ENCODE measurements at places on chromosomes 6 and 20.

DNA sequence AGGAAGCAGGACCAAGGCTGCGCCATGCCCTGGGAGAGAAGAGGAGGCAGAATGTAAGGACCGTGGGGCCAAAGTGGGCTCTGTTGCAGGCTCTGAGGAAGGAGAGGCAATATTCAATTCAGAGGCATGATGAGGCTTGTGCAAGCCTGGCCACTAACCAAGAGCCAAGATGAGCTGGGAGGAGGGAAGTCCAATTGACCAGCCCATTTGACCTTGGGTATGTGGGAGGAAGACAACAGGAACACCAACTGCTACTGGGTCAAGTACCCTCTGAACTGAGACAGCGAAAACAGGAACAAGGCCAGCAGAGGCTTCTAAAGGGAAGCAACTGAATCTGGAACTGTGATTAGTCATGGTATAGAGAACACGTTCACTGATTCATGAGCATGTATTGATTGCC is 779.6 kb downstream of the MAFB start:
- H3K36me3 ChIP-seq, result no peaks in the 10 kb centered on the region
- H3K27ac ChIP-seq, result no peak overlapping the region
- H3K4me1 ChIP-seq, result no peaks in the 10 kb centered on the region

DNA sequence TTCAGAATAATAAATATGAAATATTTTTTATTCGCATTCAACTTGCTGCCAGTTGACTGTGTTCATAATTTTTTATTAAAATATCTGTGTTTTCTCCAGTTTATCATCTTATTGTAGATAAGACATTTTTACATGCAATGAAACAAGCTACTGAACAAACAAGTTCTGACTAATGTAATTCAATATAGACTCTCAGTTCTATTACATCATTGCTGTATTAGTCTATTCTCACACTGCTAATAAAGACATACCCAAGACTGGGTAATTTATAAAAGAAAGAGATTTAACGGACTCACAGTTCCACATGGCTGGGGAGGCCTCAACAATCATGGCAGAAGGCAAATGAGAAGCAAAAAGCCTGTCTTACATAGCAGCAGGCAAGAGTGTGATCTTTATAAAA is 1357.7 kb upstream of the CITED2 start:
- H3K4me1 ChIP-seq, result no peaks in the 10 kb centered on the region
- H3K36me3 ChIP-seq, result no peaks in the 10 kb centered on the region
- DNase-seq, result no peak

- no peaks in the 10 kb centered on the region for H3K27me3 ChIP-seq
- H3K36me3 ChIP-seq, result no peaks in the 10 kb centered on the region
- H3K4me1 ChIP-seq, result no peaks in the 10 kb centered on the region
- no peak overlapping the region for H3K27ac ChIP-seq
- no peak for DNase-seq
- no peak overlapping the region for H3K4me3 ChIP-seq
These were observed 19.2 kb downstream of the TRAM2 start for GRCh38 chr6:52557389-52558265.

DNA sequence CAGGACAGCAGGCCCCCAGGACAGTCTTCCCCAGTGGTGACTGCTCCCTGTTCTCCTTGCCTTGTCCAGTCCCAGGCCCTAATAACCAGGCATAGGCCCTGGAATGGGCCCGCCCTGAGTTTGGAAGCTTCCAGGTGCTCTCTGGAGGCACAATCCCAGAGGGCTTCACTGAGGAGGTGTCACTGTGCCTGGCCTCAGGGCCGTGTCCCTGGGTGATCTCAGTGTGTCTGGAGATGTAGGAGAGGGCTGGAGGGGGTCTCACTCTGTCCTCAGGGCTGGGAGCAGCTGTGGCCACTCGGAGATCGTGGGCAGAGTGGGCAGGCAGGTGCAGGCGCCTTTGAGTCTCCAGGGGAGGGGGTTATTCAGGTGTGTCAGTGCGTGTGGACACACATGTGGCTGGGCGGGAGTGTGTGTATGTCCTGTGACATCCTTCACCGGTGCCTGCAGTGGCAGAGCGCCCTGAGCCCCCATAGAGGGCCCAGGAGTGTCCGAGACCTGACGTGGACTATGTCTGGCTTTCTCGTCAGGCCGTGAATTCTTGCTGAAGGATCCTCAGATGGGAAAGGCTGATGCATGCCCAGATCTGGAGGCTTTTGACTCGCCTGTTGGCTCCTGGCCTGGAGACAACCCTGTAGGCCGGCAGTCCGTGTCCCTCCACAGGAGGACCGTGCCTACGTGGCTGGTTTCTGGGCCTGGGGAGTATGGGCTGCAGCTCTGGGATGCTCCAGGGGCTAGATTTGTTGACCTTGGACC is 5.5 kb upstream of the NPBWR2 start:
- H3K4me3 ChIP-seq, result no peak overlapping the region
- peak; percentile 35 for DNase-seq
- peaks cover 80% of the 10 kb centered on the region for H3K27me3 ChIP-seq
- H3K36me3 ChIP-seq, result no peaks in the 10 kb centered on the region

DNA sequence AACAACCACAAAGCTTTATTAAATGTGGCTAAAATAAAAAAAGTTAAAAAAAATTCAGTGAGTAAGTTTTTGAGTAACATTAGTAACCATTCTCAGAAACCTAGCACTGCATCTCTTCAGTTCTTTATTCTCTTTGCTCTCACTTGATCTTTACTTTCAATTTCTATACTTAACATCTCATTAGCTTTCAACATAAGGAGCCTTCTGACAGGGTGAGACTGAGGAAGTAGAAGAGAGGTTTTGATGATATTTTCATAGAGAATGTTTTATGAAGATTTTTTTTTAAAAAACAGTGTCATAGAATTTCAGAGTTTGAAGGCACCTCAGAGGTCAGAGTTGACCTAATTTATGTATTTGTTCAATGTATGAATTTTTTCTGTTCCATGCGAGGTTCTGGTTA is 60.8 kb downstream of the FAM83B start:
- H3K27me3 ChIP-seq, result no peaks in the 10 kb centered on the region
- no peak overlapping the region for H3K27ac ChIP-seq
- no peaks in the 10 kb centered on the region for H3K36me3 ChIP-seq

DNA sequence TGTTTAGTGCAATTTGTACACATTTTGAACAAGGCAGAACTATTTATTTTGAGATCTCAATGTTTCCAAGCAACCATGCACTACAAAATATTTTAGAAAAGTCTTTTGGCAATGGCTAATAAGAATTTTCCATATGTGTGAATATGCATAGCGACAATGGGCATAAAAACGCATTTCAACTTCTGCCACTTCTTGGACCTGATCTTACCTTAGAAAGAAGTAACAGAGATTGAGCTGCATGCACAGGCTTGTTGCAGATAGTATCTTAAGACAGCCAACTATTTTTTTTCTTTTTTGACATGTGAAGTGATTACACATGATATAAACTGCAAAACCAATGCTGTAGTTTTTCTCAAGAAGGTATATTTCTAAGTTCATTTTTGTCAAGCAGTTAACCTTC is 210.4 kb upstream of the PHACTR1 start:
- no peak overlapping the region for H3K27ac ChIP-seq
- no peaks in the 10 kb centered on the region for H3K27me3 ChIP-seq
- peaks cover 3% of the 10 kb centered on the region for H3K4me1 ChIP-seq
- no peak for DNase-seq

DNA sequence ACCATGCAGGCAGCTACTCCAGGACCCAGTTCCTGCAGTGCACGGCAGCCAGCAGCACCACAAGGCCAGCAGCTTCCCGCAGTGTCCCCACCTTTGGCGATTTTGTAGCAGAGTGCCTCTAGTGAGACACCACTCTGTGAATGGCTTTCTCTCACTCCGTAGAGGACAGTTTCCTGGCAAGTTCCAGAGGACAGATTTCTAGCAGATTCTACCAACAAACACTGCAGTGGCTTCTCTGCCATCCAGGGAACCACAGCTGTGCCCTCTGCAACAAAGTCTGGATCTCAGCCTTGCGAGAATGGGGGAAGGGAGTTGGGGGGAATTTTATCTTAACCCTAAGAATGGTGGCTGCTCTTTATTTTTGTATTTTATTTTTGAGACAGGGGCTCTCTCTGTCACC is 28.7 kb downstream of the SNHG17 start:
- H3K27me3 ChIP-seq, result no peaks in the 10 kb centered on the region
- H3K4me1 ChIP-seq, result no peaks in the 10 kb centered on the region
- no peak for DNase-seq
- no peak overlapping the region for H3K27ac ChIP-seq
- no peaks in the 10 kb centered on the region for H3K36me3 ChIP-seq

- no peak overlapping the region for H3K4me3 ChIP-seq
- H3K36me3 ChIP-seq, result 0 out of 2 replicates have a peak, but pooled peaks cover 4% of the 10 kb centered on the region
- H3K27me3 ChIP-seq, result no peaks in the 10 kb centered on the region
- DNase-seq, result no peak
- no peak overlapping the region for H3K27ac ChIP-seq
These were observed 203.9 kb upstream of the MARCKS start for GRCh38 chr6:113653275-113653674.

DNA sequence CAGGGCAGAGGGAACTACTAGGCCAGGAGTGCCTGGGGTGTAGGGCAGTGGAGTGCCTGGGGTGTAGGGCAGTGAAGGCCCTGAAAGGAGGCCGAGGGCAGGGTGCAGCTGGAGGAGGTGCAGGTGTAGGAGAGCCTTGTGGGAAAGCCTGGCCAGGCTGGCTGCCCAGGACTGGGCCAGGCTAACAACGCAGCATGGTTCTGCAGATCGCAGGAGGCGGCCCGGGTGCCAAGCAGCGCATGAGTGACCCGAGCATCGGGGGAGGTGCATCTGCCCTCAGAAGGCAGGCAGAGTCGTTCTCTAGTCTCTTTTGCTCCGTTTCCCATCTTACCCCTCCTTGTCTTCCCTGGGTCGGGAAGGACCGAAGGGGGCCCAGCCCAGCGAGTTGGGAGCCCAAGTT is 151.5 kb upstream of the PHACTR3 start:
- peak; percentile 13 for DNase-seq
- no peak overlapping the region for H3K27ac ChIP-seq

GRCh38 chr6:7137335-7138045 is 29.7 kb downstream of the RREB1 start:
- no peak overlapping the region for H3K4me3 ChIP-seq
- no peaks in the 10 kb centered on the region for H3K27me3 ChIP-seq
- H3K4me1 ChIP-seq, result peaks cover 31% of the 10 kb centered on the region

DNA sequence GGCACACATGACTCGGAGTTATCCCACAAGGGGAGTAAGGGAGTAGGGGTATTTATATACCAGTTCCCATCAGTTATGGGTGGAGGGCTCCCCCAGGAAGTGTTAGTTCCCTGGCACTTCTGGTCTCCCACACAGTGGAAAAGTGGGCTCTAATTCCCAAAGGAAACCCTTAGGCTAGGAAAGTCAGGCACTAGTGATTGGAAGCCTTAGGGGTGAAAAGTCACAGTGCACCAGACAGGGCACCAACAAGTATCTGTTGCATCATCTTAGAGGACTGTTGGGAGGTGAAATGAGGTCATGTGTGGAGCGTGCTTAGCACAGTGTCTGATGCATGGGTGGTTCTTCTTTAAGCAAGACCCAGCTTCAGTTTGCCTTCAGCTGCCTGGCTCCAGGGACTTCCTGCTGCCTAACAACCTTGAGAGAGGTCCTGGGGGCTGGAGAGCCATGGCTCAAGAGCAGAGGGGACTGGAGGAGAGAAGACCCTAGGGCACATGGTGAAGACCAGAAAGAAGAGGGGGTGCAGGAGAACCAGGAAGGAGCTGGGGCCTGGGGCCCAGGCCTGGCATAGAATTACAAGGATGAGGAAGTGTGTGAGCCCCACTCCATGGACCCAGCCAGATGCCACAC is 7.5 kb upstream of the FOXP4 start:
- H3K4me1 ChIP-seq, result peaks cover 31% of the 10 kb centered on the region
- H3K27ac ChIP-seq, result no peak overlapping the region
- H3K4me3 ChIP-seq, result no peak overlapping the region
- no peak for DNase-seq

DNA sequence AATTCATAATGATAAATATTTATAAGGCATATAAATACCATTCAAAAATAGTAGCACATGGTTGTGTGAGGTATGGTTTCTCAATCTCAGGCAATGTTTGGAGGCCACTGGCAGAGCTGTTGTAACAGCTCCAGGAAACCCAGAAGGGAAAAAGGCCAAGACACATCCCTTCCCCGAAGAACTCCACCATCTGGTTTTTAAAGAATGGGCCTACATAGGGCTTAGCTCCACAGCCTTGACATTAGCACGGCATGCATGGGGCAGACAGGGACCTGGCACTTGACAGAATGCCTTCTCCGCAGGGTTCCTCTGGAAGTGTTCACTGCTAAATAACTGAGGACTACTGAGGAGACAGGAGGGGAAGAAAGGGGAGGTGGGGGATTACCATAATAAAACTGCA is 16.1 kb upstream of the FOXO3 start:
- peaks cover 3% of the 10 kb centered on the region for H3K4me1 ChIP-seq
- no peak overlapping the region for H3K27ac ChIP-seq
- DNase-seq, result no peak
- H3K4me3 ChIP-seq, result no peak overlapping the region

- H3K36me3 ChIP-seq, result no peaks in the 10 kb centered on the region
- no peaks in the 10 kb centered on the region for H3K27me3 ChIP-seq
- H3K4me3 ChIP-seq, result no peak overlapping the region
- 0 out of 2 replicates have a peak overlapping the region, but pooled peaks have one; percentile 6 for H3K27ac ChIP-seq
These were observed 8.2 kb downstream of the PRPH2 start for GRCh38 chr6:42714098-42714761.

DNA sequence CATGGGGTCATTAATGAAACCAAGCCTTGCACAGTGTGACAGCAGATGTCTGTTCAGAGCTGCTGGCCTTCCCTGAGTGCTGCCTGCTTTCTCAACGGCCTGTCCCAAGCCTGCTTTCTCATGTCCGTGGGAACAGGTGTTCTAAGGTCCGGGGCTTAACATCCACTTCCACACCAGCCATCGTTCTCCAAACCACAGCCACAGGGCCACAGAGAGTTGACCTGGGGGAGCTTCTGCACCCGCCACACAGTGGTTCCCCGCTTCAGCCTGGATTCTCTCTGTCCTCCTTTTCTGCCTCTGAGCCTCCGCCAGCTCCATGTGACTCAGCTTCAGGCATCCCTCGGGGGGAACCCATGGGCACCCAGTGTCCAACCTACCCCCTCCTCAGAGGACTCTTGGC is 26.9 kb upstream of the PPP1R3G start:
- DNase-seq, result no peak
- no peak overlapping the region for H3K27ac ChIP-seq
- no peaks in the 10 kb centered on the region for H3K4me1 ChIP-seq
- no peaks in the 10 kb centered on the region for H3K36me3 ChIP-seq
- no peak overlapping the region for H3K4me3 ChIP-seq

DNA sequence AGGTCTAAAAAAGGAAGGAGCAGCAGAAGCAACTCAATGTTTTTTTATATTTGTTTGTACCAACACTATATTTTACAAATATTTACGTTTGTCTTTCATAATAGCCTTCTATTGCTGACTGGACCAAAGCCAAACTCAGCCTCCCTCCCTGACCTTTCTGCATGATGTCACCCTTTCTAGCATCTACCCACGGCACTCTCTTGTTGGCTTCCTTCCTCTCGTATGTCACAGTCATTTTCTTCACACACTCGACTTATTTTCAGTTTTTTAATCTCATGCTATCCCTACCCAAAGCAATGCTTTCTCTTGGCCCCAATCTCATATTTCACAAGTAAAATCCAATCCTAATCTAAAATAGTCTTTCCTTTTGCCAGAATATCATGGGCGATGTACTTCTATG is 16.3 kb upstream of the FAM8A1 start:
- H3K36me3 ChIP-seq, result no peaks in the 10 kb centered on the region
- no peak for DNase-seq
- no peak overlapping the region for H3K4me3 ChIP-seq
- no peak overlapping the region for H3K27ac ChIP-seq
- H3K4me1 ChIP-seq, result no peaks in the 10 kb centered on the region

GRCh38 chr6:131042664-131043063 is 20.4 kb downstream of the EPB41L2 start:
- no peak for DNase-seq
- no peak overlapping the region for H3K4me3 ChIP-seq
- no peaks in the 10 kb centered on the region for H3K27me3 ChIP-seq
- no peaks in the 10 kb centered on the region for H3K4me1 ChIP-seq
- H3K27ac ChIP-seq, result no peak overlapping the region
- no peaks in the 10 kb centered on the region for H3K36me3 ChIP-seq
